ENCODE measurements at places on chromosomes 2 and 18.
A peak's percentile ranks its signal among the peaks of the same experiment; 100 is the strongest.

DNA sequence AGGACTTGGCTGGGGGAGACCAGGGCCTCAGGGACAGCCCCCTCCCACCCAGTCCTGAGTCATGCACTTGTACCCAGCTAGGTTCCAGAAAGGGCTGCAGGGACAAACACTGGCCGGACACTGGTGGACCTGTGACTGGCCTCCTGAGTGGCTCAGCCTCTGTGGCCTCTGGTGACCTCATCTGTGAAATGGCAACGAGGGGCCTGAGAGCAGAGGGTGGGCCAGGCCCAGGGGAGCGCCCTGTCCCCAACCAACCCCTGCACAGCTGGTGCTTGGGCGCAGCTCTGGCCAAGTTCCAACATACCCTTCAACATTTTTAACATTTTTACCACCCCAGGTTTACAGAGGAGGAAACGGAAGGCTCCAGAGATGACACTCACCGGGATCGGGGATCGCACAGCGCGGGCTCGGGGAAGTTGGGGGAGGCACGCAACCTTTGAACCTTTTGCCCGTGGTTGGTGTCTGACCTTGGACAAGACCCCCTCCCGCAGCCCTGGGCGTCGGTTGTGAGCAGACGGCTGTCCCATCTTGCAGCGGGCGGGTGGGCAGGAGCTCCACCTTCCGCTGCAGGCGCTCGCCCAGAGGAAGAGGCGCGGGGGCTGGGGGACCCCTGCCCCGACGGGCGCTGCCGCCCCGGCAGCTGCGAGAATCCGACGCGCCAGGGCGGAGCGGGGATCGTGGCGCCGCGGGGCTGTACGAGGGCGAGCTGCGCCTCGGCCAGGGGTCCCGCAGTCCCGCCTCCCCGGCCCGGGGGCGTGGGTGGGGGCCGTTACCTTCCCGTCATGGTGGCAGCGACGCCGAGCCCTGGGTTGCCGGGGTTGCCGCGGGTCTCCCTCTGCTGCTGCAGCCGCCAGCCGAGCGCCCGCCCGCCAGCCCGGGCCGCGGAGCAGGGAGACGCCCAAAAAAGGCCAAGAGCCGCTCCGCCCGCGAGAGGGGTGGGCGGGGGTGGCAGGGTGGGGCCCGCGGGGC, 805 bp downstream of the LIMS2 start:
- DNase-seq = peak; percentile 38

GRCh38 chr2:213664817-213665216, 380.6 kb downstream of the SPAG16 start:
- no peak for DNase-seq

DNA sequence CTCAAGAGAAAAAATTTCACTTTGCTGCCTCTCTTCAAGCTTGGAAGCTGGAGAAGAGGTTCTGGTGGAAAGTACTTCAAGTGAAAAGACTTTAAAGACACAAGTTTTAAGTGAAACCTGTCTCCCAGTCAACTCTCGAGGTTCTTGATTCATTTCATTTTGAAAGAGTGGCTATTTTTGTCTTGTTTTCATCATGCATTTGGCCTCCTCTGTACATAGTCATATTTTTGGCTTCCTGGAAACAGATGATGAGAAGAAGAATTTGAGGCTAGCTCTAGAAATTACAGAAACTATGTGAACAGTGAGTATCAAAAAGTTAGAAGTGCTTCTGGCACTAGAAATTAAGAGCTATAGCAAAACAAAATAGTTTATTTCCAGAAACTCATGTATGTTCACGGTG, 124.8 kb downstream of the DTNA start:
- peak; percentile 48 for DNase-seq

GRCh38 chr2:126657636-126658318, 1.8 kb downstream of the GYPC start:
- DNase-seq = peak; percentile 96

DNA sequence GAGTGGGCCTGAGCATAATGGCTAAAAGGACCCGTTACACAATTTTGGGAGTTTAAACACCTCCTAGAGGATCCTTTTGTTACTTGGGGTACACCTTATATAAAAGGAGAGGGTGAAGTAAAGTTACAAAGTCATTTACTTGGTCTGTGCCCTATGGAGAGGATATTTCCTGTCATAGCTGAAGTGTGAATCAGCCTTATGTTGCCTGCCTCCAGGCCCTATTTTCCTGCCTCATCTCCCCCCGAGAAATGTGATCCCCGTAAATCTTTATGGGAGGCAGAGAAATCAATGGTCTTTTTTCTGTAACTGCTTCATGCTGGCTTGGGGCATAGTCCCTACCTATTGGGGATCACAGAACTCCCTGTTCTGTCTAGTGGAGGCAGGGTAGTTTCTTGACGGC, 906.6 kb downstream of the DSC3 start:
- DNase-seq = no peak

- no peak for DNase-seq
Observed at GRCh38 chr2:177728399-177728765, 335.8 kb downstream of the AGPS start.

DNA sequence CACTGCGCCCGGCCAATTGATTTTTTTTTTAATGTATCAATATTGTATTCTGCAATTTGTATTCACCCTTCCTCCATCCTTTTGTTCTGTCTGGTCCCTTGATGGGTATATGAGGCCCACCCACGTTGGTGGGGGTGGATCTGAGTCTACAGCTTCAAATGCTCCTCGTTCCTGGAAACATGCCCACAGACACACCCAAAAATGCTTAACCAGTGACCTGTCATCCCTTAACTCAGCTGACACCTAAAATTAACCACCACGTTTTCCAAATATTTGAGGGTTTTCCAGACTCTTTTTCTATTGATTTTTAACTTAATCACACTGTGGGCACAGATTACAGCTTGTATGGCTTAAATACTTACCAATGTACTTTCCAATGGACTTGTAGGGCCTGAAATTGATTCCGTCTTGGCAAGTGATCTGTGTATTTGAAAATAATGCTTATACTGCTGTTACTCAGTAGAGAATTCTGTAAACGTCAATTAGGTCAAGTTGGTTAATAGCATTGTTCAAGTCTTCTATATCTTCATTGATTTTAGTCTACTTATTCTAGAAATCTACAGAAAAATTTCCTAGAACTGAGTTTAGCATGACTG, 34.4 kb upstream of the CYP27C1 start:
- DNase-seq = peak; percentile 79

DNA sequence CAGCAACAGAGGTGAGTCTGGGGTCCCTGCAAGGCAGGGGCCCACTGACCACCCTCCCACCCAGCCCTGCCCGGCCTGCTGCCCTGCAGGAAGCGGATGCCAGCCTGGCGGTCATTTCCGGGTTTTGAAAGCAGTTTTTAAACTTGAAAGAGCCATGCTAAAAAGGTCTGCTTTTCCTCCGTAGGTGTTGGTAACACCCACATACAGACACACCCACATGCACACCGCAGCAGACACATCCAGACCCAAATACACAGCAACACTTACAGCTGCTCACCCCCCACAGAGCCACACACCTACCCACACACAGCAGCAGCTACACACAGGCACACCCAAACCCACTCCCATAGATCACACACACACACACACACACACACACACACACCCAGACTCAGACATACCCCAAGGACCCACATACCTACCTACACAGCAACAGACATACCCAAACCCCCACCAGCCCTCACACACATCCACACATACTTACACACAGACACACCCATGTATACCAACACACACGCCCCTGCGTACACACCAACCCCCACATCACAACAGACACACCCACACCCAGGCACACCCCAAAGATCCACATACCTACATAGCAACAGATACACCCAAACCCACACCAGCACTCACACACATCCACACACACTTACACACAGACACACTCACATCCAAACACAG, 7.6 kb downstream of the ZFP36L2 start:
- no peak for DNase-seq

DNA sequence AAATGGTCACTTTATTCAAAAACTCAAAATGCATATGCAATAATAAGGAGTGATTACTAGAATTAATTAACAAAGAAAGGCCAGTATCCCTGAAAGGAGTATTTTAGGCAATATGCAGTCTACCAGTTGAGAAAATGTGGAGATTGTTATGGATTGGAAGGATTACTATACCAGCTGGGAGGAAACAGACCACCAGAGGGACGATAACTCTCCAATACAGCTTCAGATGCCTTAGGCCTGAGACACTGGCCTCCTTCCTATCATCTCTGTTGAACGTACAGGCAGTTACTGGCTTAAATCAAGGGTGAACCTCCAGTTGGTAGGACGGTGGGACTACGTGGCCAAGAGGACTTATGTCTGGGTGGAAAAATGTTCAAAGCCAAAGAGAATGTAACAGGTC, 336.4 kb upstream of the EPHA4 start:
- DNase-seq = no peak

DNA sequence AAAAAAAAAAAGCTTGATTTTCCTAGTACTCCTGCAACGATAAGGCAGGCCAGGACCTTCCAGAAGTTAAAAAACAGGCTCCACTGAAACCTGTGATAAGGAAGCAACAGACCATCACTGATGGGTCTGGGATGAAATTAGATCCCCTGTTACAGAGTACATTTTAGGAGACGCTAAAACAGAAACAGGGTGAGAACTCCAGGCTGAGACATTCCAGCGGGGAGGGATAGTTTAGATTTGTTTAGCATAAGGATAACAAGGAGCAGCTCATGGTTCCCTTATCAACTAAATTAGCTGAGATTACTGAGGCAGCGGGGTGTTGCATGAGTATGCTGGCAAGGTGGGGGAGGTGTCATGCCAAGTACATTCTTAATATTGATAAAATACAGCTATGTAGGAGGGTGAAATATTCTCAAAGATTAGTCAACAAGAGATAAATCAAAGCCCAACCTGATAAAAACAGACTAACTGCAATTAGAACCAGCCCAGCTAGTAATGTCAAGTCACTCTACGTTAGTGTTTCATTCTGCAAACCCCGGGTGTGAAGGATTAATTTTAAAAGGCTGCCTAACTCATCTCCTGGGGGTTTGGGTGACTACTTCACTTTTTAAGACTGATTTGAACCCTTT, 75.0 kb upstream of the BZW1 start:
- DNase-seq = no peak

DNA sequence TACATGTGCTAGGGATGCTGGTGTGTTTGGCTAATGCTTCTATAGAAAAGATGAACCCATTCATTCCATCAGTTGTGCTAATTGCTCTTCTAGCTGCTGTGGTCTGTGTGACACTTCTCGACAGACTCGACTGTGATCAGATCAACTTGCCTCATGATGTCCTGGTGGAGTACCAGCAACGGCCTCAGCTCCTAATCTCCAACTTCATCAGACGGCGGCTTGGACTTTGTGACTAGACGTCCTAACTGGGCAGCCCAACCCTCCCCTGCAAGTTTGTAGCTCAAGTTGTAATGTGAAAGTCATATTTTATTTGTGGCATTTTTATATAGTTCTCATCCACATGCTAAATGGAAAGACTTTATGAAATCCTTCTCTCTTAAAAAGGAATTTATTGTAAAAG, 33.0 kb downstream of the UPP2 start:
- no peak for DNase-seq

GRCh38 chr18:56696966-56697365, 45.8 kb downstream of the WDR7 start:
- no peak for DNase-seq

DNA sequence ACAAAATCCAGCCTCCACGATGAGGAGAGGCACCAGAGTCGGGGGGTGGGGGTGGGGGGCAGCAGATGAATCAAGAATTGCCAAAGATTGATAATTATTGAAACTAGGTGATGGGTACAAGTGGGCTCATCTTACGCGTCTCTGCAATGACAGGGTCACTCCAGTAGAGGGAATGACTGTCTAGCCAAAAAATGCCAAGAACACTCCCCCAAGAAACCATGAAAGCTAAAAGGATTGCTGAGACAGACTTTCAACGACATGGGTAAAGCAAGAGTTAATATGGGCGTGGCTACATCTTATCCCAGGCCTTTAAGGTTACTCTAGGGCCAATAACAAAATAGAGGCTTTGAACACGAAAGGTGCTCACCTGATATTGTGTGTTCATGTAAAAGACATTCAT, 86.5 kb downstream of the STK39 start:
- DNase-seq = no peak

DNA sequence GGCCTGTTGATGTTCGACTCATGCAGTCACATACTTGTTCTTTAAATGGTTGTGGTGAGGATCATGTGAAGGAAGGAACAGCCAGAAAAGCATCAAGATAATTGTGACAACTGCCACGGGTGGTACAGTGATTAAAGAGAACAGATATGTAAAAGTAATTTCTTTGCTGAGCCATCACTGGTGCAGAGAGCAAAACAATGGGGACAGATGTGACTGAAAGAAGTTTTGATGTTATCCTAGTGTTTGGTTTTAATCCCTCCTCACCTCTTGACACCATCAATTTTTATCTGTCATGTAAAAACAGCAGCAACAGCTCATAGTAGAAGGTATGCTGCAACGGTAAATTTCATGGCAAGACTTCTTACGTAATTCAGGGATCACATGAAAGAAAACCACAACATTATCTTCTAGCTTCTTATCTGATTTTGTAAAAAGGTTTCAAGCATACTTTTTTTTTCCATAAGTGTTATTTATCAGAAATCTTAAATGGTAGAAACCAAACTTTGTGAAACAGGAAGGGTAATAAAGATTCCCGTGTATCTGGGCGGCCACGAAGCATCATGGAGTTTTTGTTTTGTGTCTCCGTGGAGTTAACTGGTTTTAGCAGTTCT, 65.2 kb downstream of the PLCL1 start:
- no peak for DNase-seq

- DNase-seq = no peak
Observed at GRCh38 chr18:941331-941730, 36.7 kb downstream of the ADCYAP1 start.

DNA sequence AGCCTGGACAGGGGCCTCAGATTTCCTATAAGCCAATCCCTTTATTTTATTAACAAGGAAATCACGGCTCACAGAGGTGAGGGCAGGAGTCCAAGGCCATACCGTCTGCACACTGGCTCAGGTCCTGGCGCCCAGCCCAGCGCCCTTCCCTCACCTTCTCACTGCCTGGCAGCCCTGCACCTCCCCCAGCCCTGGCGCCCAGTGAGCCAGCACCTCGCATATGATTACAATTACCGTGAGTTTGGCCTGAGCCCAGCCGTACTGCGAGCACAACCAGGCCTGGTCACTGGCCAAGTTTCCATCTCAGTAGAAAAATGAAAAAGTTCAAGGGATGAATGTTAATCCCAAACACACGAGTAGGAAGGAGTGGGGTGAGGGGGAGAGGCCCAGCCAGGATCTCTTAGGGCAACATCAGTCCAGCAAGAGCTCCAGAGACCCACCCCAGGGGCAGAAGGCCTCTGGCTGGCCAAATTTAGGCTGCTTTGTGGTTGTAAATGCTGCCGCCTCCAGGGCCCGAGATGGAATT, 68.4 kb downstream of the MCFD2 start:
- DNase-seq = peak; percentile 90

GRCh38 chr18:74367905-74368304, 52.3 kb downstream of the C18orf63 start:
- no peak for DNase-seq
